ENCODE measurements at places on chromosomes 2 and 18.

GRCh38 chr2:217880287-217880889 lies 122.4 kb downstream of the TNS1 start:
- no peak for DNase-seq

- no peak for DNase-seq
These were observed 572 bp downstream of the RPS27A start for GRCh38 chr2:55232863-55233657.

GRCh38 chr2:114127372-114127771 lies 237.5 kb downstream of the ACTR3 start:
- DNase-seq = no peak

DNA sequence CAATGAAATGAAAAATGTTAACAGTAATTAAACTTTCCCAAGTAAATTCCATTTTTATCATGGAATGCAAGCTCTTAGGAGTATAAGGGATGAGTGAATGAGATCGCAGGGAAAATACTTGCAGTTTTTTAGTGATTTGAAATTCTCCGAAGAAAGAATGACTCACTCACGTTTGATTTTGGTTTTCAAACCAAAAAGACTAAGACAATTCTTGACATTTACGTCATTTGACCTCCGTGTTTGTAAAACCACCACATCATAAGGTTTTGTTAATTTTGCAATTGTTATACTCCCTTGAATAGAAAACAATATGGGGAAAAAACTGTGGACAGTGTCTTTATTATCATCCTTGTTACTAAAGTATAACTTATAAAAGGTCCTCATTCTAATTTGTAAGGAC lies 29.4 kb downstream of the COL4A4 start:
- no peak for DNase-seq

GRCh38 chr18:59660786-59661743 lies 36.2 kb downstream of the CCBE1 start:
- DNase-seq = no peak

DNA sequence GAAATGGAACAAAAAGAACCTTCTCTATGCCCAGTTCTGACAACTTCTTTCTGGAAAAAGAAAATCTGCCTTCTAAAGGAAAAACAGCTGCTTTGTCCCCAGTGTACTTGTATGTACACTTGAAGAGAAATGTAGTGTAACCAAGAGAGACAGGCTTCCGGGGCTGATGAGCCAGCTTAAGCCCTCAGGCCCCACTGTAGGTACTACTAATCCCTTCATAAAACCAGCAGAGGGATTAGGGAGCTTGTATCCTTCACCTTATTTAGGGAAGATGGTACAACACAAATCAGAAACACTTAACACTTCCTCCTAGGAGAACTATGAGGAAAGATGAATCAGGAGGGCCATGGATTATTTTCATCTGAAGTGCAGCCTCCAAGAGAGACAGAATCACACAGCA lies 18.8 kb upstream of the SUCLG1 start:
- DNase-seq = no peak

DNA sequence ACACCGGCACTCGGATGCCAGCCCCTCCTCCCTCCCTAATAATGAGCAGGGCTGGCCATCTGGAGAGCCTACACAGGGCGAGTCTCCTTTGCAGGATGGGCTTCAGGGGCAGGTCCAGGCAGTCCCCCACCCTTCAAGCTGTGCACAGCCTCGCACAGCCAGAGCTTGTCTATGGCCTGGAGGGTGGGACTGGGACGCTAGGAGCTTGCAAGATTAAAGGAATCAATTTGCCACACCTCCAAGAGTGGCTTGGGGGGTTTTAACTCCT lies 43.9 kb upstream of the OTOF start:
- no peak for DNase-seq

DNA sequence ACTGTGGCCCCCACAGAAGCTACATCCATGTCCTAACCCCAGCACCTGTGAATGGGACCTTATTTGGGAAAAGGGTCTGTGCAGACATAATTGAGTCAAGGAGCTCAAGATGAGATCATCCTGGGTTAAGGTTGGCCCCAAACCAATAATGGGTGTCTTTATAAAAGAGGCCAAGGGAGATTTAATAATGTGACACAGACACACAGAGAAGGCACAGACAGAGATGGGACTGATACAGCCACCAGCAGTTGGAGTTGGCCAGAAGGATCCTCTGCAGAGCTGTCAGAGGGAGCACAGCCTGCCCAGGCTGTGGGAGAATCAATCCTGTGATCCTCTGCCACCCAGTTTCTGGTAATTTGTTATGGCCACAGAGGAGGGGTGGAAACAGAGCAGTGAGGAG lies 26.0 kb downstream of the SNORC start:
- no peak for DNase-seq

DNA sequence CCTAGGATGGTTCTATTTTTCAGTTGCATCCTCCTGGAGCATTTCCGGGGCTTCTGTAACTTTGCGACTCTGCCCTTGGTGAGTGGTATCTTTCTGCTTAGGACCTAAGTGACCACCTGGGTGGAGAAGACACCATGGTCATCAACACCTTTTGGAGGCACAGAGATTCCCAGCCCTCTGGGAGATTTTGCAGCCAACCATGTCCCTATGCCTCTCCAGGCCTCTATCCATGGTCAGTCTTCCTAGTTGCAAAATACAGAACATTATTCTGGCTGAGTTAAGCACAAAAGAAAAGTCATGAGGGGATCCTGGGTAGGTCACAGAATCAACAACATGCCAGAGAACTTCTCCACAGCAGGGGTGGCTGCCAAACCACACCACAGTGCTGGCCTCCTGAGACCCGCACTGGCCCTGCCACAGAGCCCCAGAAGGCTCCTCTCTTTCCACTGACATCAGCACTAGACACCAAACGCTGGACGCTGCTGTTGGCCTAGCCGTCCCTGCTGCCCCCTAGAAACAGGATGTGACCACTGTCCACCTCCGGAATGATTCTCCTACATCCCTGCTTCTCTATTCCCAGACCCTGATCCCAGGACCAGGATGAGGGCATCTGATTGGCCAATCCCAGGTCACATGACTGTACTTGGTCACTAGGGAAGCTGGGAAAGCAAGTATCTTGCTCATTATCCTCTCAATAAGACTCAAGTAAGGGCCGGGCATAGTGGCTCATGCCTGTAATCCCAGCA lies 47.7 kb downstream of the SMAD7 start:
- DNase-seq = no peak

- peak; percentile 89 for DNase-seq
These were observed 16.8 kb upstream of the ITM2C start for GRCh38 chr2:230847883-230848388.

GRCh38 chr2:175277772-175278171 lies 96.3 kb upstream of the ATP5MC3 start:
- DNase-seq = no peak

- DNase-seq = no peak
These were observed 113.0 kb downstream of the CRIM1 start for GRCh38 chr2:36468463-36469105.

DNA sequence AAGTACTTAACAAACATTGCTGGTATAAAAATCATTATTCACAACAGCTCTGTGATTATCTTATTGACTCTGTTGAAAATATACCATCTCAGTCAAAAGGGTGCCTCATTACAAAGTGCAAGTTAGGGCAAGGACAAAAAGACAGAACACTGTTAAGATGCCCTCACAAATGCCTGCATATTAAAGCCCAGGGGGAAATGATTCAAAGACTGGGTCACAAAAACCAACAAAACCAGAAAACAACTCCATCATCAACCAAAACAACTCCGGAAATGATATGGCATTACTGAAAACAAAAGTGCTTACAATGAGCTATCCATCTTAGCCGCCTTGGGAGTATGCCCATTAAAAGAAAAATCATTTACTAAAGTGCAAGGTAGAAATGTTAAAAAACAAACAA lies 9.9 kb downstream of the PLA2R1 start:
- DNase-seq = no peak

GRCh38 chr2:172496160-172496608 lies 59.7 kb upstream of the PDK1 start:
- DNase-seq = no peak

GRCh38 chr2:74507926-74508520 lies 528 bp upstream of the PCGF1 start:
- DNase-seq = no peak

GRCh38 chr2:22442051-22442450 lies 942.9 kb upstream of the KLHL29 start:
- no peak for DNase-seq

- no peak for DNase-seq
These were observed 788 bp downstream of the ARMC9 start for GRCh38 chr2:231199219-231199618.

- DNase-seq = no peak
These were observed 110.7 kb downstream of the INO80D start for GRCh38 chr2:205975082-205975949.

- DNase-seq = no peak
These were observed 410.4 kb downstream of the MEIS1 start for GRCh38 chr2:66845307-66845706.

DNA sequence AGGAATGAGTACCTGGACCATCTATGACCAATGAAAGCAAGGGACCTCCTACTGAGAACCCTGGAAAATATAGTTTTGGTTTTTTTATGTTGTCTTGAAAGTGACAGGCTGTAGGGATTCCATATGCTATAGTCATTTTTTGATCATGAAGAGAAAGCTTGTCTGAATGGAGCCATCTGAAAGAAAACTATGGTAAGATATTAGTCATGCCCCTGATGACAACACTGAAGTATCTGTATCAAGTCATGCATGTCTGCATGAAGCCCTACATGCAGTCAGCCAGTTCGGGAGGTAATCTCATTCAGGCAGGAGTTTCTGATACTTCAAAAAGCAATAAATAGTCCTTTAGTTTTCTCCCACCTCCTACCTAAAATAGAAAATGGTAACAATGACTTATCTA lies 1042.0 kb downstream of the DPP10 start:
- DNase-seq = no peak

- peak; percentile 71 for DNase-seq
These were observed 81.4 kb downstream of the BIN1 start for GRCh38 chr2:127025359-127026166.

DNA sequence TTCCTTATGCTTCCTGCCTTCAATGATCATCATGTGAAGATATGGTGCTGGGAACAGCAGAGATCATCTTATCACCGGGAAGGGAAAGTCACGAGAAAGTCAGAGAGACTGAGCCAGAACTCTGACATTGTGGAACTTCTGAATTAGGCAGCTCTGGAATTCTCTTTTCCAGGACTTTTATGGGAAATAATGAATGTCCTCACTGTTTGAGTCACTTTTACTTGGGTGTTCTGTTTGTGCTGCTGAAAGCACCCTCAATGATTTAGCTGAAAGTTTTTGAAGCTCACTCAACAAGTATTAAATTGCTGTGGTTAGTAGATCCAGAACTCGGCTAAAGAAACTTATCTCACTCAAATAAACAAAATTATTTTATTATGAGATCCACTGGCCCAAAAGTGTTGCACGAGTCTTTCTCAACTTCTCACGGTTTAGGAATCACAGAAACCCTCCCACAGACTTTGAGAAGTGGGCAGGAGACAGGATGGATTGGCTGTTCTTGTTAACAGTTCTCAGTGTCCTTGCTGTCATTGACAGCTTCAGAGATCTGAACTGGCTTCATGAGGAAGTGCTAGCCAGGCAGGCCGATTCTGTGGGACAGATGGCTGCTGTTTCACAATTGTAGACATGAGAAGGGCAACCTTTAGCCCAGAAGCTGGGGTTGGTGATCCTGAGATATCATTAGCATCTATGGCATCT lies 26.4 kb upstream of the ATRAID start:
- DNase-seq = no peak

DNA sequence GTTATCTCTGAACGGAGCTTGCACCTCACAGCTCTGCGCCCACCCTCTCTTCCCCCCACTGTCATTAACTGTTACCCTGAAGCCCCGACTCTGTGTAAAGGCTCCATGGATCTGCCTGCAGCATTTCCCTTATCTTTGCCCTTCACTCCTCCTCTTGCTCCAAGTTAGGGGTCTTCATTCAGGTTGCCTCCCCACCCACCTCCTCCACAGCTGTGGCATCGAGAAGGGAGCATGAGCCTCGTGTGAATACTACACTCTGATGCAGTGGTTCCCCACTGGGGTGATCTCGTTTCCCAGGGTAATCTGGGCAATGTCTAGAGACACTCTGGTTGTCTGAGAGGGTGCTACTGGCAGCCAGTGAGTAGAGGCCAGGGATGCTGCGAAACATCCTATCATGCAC lies 51.4 kb downstream of the REEP1 start:
- no peak for DNase-seq

DNA sequence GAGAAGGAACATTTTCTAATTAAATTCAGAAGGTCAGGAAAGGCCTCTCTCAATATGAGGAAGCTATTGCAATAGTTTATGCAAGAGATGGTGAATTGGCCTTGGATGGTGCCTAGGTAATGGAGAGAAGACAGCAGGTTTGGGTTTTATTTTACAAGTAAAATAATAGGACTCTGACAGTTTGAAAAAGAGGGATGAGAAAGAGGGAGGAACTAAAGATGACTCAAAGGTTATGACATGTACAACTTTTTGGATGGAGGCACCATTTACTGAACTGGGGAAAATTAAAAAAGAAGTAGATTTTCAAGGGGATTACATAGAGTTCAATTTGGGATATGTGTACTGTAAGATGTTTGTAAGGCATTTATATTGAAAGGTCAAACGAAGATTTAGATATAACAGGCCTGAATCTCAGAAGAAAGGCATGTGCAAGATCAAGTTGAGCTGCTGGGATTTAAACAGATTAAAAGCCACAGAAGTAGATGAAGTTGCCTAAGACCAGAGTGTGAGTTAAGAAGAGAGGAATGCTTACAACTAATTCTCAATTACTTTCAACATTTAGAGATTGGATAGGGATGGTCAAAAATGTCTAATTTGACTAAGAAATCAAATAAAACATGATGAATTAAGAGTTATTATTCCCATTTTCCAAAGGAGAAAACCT lies 12.3 kb upstream of the ASNSD1 start:
- DNase-seq = no peak

GRCh38 chr18:46946656-46947282 lies 29.4 kb downstream of the KATNAL2 start:
- peak; percentile 56 for DNase-seq

GRCh38 chr2:46967990-46968647 lies 52.5 kb upstream of the MCFD2 start:
- DNase-seq = no peak

- DNase-seq = no peak
These were observed 16.4 kb downstream of the MAP3K19 start for GRCh38 chr2:135030826-135031225.

GRCh38 chr2:70331012-70331411 lies 29.1 kb upstream of the FAM136A start:
- DNase-seq = no peak

DNA sequence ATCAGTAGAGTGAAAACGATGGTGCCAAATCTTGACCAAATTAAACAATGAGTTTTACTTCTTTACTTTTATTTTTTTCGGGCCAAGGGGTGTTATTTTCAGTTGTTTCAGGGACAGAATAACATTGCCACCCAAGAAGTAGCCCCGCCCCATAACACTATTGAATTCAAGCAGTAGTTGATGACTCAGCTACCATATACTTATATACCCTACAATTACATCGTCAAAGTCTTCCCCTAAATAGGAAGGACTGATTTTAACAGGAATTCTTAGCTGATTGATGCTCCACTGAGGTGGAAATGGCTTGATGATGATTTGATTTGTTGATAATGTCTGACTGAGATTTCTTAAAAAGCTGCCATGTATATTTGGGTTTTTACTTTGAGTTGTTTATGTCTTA lies 24.7 kb downstream of the LYPD6B start:
- DNase-seq = no peak

GRCh38 chr2:15768615-15769014 lies 171.7 kb upstream of the MYCN start:
- DNase-seq = no peak

Measured in stimulated activated CD8-positive, alpha-beta memory T cell treated with anti-CD3 and anti-CD28 coated beads, Interleukin-15, amount 100 ng/mL, for 48 hours (primary cell).